A673 (cell line): ENCODE measurements at places on chromosomes 2 and 18. TPM values are rescaled to one million over a fixed set of nuclear protein-coding genes. Genes with fewer than 3 reads are reported as not detected.

Gene ITGA6
- 7.7 and 10.7 TPM in 2 replicates for total RNA-seq

Gene SLC4A3
- 0.52 and 1.5 TPM in 2 replicates for total RNA-seq

DNA sequence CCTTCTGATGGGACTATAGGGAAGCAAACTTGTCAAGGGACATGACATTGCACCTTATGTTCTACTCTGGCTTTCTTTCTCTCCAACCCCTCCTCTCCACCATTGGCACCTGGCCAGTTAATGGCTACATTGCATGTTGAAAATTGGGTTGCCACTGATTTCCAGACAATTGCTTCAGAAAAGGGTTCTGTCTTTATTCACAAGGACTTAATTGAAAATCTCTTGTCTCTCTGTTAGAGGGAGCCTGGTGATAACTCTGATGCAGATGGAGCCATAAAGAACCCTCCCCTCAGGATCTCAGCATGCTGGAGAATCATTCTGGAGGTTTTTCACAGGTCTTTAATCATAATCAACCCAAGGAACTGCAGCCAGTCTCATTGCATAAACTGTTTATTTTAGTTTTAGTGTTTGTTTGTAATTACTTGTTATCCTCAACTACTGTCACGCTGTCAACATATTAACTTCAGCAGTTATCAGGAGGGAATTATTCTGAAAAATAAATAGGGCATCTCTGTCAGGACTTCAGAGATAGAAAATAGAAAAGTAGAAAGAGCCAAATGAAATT is 316.8 kb downstream of the RIT2 start:
- H3K36me3 ChIP-seq: no peaks in the 10 kb centered on the region
- no peak for DNase-seq
- no peak overlapping the region for H3K27ac ChIP-seq
- no peak overlapping the region for H3K4me3 ChIP-seq
- H3K4me1 ChIP-seq: no peaks in the 10 kb centered on the region

DNA sequence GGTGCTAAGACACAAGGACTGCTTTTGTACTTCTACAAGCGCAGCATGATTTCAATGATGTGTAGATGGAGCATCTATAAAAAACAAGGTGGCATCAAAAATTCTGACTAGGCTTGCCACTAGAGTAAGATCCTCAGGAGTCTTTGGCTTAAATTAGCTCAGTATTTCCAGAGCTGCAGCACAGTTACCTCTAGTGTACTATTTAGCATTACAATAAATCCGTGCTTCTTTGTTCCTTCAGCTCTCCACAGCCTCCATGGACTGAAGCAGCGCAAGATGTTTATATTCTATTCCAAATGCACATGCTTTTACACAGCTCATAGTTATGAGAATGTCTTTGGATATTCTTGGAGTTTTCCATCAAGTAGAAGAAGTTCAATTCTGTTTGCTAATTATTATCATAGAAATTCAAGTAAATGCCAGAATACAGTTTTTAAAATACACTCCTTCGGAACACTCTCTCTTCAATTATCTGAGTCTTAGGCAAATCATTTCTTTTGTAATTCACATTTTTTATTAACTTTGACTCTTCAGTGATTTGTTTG is 1133.0 kb upstream of the LRRTM1 start:
- no peaks in the 10 kb centered on the region for H3K36me3 ChIP-seq
- no peaks in the 10 kb centered on the region for H3K4me1 ChIP-seq
- no peak overlapping the region for H3K27ac ChIP-seq
- no peak for DNase-seq
- H3K4me3 ChIP-seq: no peak overlapping the region

GRCh38 chr2:39497082-39497801 is 60.2 kb upstream of the MAP4K3 start:
- no peaks in the 10 kb centered on the region for H3K36me3 ChIP-seq
- DNase-seq: no peak
- H3K27me3 ChIP-seq: no peaks in the 10 kb centered on the region
- no peak overlapping the region for H3K4me3 ChIP-seq
- H3K27ac ChIP-seq: no peak overlapping the region

GRCh38 chr2:236658974-236659757 is 89.5 kb downstream of the ACKR3 start:
- DNase-seq: no peak
- H3K4me3 ChIP-seq: no peak overlapping the region
- peaks cover 63% of the 10 kb centered on the region for H3K27me3 ChIP-seq
- H3K36me3 ChIP-seq: no peaks in the 10 kb centered on the region
- H3K4me1 ChIP-seq: no peaks in the 10 kb centered on the region

- peaks cover 10% of the 10 kb centered on the region for H3K27me3 ChIP-seq
- no peak overlapping the region for H3K27ac ChIP-seq
- no peaks in the 10 kb centered on the region for H3K36me3 ChIP-seq
- H3K4me3 ChIP-seq: no peak overlapping the region
- no peaks in the 10 kb centered on the region for H3K4me1 ChIP-seq
Measured at GRCh38 chr2:16167870-16168426, 227.6 kb downstream of the MYCN start.

DNA sequence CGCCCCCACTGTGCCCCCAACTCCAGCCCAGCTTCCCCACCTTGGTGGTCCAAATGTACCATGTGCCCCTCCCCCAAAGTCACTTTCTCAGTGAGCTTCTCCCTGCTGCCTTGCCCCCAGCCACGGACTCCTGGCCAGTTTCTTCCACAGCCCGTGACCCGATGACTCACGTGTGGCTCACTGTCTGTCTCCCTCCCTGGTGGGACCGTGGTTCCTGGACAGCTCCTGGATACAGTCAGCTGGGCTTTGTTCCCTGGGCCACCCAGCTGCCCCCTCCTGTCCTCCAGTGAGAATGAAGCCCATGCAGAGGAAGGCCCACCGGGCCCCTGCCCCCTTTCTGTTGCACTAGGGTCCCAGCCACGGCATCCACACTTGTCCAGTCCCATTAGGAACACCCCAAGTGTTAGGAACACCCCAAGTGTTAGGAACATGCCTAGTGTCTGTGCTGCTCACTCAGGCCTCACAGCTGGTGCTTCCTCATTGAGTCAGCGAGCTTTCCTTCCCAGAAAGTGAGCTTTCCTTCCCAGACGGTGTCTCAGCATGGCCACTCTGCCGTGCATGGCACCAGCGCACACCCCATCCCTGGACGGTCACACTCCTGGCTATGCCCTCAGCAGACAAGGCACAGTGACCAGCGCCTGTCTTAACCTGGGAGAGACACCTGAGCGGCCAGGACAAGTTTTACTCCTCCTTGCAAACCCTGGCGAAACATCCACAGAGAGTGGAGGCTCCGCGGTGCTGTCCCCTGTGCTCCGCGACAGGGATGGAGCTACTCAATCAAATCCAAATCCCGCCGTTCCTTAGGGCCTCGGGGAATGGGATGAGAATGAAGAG is 44.8 kb upstream of the CTDP1 start:
- no peaks in the 10 kb centered on the region for H3K27me3 ChIP-seq
- H3K27ac ChIP-seq: no peak overlapping the region
- H3K4me3 ChIP-seq: no peak overlapping the region
- H3K4me1 ChIP-seq: no peaks in the 10 kb centered on the region

- H3K27me3 ChIP-seq: no peaks in the 10 kb centered on the region
- no peak overlapping the region for H3K27ac ChIP-seq
Measured at GRCh38 chr2:154193246-154193645, 321.5 kb downstream of the GALNT13 start.
